ENCODE measurements at places on chromosomes 2 and 18.

DNA sequence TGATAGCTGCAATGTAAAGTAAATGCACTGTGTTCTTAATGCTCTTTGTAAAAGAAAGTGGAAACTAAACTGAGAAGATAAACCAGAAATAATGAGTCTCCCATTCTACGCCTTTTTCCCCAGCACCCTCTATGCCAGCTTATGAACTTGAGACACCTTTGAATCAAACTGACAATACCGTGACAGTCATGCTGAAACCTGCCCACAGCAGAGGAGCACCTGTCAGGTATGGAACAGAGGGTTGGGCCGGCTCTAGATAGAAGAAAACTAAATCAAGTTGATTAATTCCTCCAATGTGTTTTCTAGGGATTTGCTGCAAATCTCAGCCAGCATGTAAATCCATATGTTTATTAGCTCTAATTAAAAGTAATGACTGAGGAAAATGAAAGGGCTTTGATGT lies 520.6 kb upstream of the RAB12 start:
- DNase-seq: no peak

GRCh38 chr18:13562494-13563029 lies 163.8 kb downstream of the FAM210A start:
- DNase-seq: no peak

DNA sequence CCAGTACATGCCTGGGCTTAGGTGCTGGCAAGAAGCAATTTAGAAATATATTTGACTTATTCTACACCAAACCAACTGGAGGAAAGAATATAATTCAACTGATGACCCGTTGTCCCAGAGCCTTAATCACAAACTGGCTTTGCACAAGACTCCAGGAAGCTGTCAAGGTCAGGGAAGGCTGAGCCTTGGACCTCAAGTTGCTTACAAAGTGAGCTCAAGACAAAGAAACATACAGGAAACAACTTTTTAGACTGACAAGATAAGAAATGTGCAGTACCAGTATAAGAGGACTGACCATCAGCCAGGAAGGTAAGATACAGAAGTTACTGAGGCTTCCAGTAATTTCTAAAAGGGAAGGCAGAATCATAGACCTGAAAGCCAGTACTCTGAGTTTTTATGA lies 35.0 kb upstream of the GPR55 start:
- no peak for DNase-seq

- no peak for DNase-seq
These were observed 359.4 kb upstream of the DSEL start for GRCh38 chr18:67875944-67876343.

- DNase-seq: no peak
These were observed 68.5 kb downstream of the STPG4 start for GRCh38 chr2:47086571-47086970.

DNA sequence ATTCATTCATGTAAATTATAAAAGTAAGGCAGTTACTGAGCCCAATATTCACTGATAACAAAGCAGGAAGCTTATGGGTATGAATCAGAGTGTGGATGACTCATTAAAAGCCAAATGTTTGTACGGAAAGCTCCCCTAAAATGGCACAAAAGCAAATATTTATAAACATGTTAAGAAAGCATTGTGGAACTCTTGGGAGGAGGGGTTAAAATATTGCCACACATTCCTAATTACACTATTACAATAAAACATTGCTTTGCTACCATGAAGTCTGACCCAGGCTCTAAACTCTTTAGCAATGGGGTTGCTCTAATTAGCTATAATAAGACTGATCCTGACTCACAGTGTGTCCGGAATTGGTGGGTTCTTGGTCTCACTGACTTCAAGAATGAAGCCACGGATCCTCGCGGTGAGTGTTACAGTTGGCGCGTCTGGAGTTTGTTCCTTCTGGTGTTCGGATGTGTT lies 110.9 kb downstream of the NAB1 start:
- DNase-seq: no peak

GRCh38 chr2:40200366-40200915 lies 251.4 kb downstream of the SLC8A1 start:
- no peak for DNase-seq

DNA sequence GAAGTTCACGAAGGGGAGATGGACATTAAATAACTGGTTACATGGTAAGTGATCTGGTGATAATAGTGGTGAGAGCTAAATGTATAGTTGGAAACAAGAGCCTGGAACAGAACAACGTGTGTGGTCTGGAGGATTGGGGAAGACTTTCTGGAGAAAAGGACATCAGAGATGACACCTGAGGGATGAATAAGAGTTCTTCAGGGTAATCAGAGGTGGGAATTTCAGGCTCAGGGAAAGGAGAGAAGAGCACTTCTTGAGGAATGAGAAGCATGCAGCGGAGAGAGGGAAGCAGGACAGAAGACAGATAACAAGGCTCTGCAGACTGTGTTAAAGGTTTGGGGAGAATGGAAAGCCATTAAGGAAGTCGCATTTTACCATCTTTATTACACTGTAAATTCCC lies 450.7 kb downstream of the TNS1 start:
- DNase-seq: no peak

GRCh38 chr2:218271487-218271797 lies 1.1 kb downstream of the PNKD start:
- DNase-seq: no peak

DNA sequence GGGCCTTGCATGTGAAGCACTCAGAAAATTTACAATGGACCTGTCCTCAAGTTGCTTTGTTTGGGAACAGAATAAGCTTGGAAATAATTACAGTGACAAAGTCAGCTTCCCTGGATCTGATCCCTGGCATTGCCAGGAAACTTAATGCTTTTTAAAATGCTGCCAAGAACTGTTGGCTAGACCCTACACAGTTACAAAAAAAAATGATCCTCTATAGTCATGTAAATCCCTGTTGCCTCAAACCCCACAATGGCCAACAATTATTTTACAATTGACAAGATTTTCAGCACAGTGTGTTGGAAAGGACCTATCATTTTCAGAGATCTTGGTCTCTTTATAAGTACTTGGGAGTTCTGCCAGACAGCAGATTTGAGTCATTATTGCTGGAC lies 470.4 kb upstream of the ACVR2A start:
- DNase-seq: no peak

DNA sequence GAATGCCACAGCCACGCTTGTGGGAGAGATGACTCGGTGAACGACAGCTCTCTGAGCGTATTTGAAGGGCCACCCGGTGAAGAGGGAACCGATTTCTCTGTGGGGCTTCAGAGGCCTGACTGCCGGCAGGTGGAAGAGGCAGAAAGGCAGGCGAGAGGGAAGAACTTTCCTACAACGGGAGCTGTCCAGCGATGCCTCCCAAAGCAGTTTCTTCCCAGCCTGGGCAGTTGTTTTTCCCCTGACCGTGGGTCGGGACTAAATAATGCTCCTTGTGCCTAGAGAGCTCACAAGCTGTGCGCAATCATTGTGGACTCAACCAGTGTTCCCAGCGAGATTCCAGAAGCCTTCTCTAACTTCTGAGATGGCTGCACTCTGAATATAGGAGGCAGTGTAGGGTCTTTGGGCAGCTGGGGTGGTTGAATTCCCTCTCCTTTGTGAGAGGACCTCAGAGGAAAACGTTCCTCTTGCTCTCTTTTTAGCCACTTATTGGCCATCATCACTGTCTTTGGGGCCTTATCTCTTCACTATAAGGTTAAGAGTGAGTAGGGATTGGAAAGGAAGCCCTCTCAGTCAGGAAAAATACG lies 710 bp downstream of the SEC11C start:
- no peak for DNase-seq

DNA sequence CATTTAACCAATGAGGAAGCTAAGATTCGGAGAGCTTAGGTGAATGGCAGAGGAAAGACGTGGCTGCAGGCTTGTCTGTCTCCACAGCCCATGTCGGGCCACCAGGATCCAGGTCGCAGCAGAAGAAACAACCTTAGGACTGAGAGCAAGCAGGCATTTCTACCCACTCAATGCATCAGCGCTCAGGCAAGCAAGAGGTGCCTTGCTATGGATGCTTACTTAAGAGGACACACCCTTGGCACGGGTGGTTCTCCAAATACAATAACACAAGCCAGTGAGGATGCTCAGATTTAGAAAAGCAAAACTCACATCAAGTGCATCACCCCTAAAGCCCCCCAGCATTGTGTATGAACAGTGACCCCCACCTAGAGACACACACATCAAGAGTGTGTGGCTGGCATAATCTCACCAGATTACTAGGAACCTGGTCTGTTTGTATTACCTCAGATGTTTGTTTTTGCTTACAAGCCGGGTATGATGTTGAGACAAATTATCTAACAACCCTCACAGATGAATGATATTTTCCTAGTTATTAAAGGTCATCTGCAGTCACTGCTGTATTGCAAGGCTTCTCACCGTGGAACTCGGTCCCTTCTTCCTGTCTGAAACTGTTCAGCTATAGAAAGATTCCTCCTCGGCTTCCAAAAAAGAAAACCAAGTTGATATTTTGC lies 34.2 kb upstream of the NPAS2 start:
- no peak for DNase-seq

- no peak for DNase-seq
These were observed 1.7 kb upstream of the DYSF start for GRCh38 chr2:71451705-71452104.

- DNase-seq: peak; percentile 79
These were observed at the start of gene CABYR for GRCh38 chr18:24138789-24139616. Gene CABYR, plus strand, starts transcription at chr18:24139062. Its CDS starts 4,053 bp downstream, at chr18:24143115.

- no peak for DNase-seq
These were observed 28.8 kb downstream of the HADHB start for GRCh38 chr2:26273501-26273900.

GRCh38 chr2:168740788-168741187 lies 61.6 kb upstream of the NOSTRIN start:
- DNase-seq: no peak

DNA sequence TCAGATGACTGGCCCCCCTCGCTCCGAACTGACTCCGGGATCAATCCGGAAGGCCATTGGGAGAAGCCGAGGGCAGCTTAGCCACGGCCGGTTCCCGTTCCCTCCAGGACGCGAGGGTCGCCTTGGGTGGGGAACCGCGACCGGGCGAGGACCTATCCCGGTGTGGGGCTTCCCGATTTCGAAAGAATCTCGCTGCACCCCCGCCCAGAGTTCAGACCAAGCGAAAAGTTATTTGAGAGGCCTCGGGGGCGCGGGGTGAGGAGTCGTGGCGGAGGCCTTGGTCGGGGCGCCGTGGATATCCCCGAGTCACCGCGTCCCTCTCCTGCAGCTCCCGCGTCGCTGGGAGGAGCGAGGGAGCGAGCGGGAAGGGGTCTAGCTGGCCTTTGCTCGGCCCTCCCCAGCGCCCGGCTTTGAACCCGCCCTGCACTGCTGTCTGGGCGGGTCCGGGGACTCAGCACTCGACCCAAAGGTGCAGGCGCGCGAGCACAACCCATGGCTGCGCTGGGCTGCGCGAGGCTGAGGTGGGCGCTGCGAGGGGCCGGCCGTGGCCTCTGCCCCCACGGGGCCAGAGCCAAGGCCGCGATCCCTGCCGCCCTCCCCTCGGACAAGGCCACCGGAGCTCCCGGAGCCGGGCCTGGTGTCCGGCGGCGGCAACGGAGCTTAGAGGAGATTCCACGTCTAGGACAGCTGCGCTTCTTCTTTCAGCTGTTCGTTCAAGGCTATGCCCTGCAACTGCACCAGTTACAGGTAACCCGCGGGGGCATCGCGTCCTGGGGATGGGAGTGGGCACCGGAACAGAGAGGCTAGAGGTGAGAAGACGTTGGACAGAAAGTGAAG lies at the start of gene CYP27A1:
CYP27A1 (plus strand) TSS at position 457 of the 837 bp plus-strand sequence; CDS start at position 493, 36 bp downstream.
- DNase-seq: peak; percentile 75

GRCh38 chr2:209472871-209473270 lies 49.0 kb downstream of the MAP2 start:
- DNase-seq: no peak

GRCh38 chr2:234611209-234611608 lies 114.3 kb upstream of the ARL4C start:
- DNase-seq: no peak

DNA sequence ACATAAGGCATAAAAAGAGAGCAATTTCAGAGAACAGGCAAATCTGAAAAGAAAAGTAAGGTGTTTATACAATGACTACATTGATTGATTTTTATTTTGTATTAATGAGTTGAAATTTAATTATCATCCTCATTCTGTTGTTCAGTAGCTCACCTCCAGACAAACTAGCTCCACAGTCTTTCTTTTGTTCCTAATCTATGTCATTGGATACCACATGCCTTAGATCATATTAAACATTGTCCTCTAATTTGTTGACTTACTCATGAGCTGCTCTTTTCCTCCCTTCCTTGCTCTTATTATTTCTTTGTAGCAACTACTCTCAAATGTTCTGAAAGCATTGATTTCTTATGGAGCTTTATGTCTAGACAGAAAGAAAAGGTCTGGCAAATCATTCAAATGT lies 185.5 kb upstream of the ZSWIM2 start:
- DNase-seq: no peak

- DNase-seq: no peak
These were observed 246.0 kb upstream of the CXCR4 start for GRCh38 chr2:136363900-136364299.

DNA sequence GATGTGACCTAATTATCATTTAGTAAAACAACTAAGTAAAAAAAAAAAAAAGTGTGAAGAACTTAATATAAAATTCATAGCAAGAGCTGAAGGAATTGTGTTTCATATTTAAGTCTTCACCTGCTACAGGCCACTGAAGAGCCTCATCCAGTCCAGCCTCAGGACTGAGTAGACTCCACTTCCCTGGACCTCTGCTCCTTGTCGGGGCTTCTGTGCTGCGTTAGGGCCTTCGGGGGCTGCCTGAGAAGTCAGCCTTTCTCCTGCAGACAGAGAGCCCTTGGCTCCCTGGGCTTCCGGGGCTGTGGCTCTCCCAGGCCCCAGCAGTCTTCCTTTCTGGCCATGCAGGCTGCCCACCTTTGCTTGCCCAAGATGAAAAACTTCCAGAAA lies 95.5 kb downstream of the MTCL1 start:
- DNase-seq: no peak

- no peak for DNase-seq
These were observed 1.6 kb downstream of the TMEM178A start for GRCh38 chr2:39667104-39667885.

DNA sequence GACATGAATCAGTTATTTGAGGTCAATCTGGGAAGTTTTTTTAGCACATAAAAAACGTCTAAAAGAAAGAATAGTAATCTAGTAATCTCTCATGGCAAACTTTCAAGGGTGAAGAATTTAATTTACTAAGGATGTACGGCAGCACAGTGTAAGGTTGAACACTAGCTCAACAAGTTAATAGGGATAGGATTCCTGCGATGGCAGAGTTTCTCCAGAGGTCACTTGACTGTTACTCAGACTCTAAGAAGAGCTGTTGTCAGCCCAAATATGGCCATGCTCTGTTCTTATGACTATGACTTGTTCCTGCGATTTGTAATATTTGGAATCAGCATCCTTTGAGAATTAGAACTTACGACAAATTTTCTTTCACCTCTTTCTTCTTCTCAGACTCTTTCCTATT lies 553.3 kb upstream of the TNP1 start:
- DNase-seq: no peak

GRCh38 chr2:44269831-44270230 lies 5.4 kb upstream of the SLC3A1 start:
- no peak for DNase-seq

DNA sequence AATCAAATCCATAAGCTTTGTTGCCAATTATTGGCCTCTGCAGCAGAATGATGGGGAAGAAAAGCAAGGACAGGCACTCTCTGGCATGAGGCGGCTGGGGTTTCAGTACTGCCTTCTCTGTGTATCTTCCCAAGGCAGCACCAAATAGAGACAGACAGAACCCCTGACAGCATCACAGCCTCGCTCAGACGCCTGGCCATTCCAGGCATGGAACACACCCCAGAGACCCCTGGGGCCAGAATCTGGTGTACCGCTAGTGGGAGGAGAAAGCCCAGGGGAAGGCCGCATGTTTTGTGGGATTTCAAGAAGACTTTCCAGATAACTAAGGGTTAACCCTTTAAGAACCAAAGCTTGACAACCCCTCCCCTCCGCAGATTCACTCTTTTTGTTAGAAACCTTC lies 282.1 kb downstream of the EN1 start:
- DNase-seq: no peak

- DNase-seq: no peak
These were observed 332.8 kb upstream of the MAP2 start for GRCh38 chr2:209091056-209091455.

Measured in left forelimb (tissue), 1 donor.